ENCODE measurements at places on chromosomes 11 and 22.

DNA sequence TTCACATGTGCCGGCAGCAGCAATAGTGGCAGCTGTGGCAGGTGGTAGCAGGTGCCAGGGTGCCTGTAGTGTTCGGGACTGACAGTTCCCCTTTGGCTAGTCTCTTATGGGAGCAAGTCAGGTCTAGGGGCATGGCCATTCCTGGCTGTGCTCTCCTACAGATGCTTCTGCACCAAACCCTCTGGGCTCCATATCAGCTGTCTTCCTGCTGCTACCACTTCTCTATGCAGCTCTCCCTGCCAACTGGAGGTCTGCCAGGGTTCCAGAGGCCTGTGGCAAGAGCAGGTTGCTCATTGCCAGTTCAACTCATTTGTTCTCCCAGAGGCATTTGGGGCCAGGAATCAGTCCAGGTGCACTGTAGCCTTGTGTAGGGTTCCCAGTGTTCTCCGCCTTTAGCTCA lies 473.7 kb downstream of the JRKL start:
- DNase-seq: no peak

DNA sequence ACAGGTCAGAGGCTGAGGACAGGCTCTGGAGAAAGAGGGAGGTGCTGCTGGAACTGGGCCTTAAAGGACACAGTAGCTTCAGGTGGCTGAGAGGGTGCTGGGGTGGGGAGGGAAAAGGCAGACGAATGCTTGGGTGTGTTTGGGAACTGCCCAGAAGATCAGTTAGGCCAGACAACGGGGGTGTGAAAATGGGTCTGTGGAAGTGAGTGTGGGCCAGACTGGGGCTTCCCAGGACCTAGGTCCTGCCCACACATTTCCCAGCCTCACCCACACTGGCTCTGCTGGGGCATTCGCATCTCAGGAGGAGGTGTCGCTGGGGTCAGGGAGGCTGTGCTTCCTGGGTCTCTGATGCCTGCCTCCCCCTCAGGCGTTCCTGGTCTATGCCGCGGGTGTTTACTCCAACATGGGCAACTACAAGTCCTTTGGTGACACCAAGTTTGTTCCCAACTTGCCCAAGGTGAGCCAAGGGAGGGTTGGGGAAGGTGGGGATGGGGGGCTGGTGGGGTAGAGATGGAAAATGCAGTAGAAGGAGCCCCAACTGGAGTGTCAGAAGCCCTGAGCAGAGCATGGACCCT lies 4.7 kb downstream of the DPP3 start:
- no peak for DNase-seq

GRCh38 chr11:73453562-73453961 lies 77.4 kb downstream of the RELT start:
- DNase-seq: no peak

- DNase-seq: no peak
Measured at GRCh38 chr11:102320679-102321078, 3.4 kb downstream of the BIRC3 start.

DNA sequence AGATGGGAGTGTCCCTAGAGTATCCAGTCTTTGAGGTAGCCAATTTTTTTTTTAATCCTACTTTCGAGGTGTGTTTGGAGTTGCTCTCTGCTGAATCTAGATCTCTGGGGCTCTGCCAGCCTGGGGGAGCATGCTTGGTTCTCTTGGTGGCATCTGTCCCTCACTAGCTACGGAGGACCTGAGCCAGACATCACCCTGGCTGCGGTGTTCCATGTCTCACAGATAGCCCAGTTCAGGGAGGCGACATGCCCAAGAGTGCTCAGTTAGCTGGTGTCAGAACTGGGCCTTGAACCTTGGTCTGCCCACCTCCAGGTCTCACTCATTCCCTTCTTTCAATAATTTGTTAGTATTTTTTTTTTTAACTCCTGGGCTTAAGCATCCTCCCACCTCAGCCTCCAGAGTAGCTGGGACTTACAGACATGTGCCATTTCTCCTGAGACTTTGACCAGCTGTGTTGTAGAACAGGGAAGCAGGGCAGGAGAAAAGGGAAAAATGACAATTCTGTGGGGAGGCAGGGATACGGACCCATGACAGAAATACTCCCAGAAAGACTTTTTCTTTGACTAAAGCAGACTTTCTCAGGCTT lies 621 bp downstream of the HMOX1 start:
- no peak for DNase-seq
